ENCODE measurements at places on chromosomes 3 and 15. TPM values are rescaled to one million over a fixed set of nuclear protein-coding genes. Genes with fewer than 3 reads are reported as not detected.
A peak's percentile ranks its signal among the peaks of the same experiment; 100 is the strongest.

Gene SKOR1
- total RNA-seq: 0.15 TPM

DNA sequence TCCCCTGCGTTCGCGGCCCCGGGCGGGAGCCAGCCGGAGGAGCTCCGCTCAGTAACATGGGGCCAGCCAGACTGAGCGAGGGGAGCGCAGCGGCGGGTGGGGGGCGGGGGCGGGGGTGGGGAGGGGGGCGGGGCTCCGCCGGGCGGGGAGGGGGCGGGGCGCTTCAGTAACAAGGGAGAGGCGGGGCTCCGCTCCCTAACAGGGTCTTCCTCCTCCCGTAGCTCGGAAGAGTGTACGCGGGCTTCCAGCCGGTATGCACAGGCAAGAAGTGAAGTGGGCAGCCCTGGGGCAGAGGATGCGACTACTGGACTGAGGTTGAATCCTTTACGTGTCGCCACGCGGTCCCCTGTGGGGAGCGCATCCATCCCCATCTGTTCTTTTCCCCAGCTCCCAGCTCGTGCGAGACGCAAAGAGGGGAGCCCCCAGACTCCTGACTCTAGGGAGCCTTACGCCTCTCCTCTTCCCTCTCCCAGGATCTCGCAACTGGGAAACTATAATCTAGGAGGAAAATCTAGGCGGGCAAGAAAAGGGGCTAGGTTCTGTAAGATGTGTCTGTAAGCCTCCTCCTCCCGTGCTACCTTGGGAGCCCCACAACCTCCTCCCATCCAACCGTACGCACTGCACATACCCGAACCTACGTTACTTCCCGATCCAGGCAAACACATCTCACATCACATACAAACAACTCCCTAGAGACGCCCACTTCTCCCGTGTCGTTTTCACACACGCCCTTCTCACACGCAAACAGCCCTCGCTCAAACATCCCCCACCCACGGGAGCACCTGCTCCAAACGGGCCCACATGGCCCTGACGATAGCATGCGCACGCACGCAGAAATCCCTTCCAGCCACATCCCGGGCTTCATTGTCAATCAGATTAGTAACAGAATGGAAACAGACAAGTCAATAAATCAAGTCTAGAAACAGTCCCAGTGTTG lies at the start of gene SHF:
SHF (minus strand) TSS at position 73 of the 937 bp plus-strand sequence; CDS start at position 58, 15 bp downstream.
- peak; percentile 53 for DNase-seq

DNA sequence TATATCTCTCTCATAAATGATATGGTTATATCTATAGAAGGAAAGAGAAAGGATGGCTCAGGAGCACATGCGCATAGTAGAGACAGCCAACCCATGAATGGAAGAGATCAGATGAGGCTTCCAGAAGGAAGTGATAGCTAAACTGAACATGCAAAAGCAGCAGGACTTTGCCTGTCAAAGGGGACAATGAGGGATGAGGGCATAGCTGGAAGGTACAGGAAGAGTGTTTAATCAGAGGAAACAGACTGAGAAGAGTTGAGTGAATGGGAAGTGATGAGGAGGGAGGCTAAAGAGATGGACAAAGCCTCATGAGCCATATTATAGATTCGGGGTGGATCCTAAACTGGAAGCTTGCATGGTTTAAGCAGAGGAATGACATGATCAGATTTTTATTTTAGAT lies 26.5 kb upstream of the VEPH1 start:
- no peak for DNase-seq

Gene CP
- total RNA-seq: not detected

Gene MUSTN1
- total RNA-seq: 0.79 TPM

- DNase-seq: no peak
Observed at GRCh38 chr3:123788710-123789109, 95.4 kb downstream of the MYLK start.

DNA sequence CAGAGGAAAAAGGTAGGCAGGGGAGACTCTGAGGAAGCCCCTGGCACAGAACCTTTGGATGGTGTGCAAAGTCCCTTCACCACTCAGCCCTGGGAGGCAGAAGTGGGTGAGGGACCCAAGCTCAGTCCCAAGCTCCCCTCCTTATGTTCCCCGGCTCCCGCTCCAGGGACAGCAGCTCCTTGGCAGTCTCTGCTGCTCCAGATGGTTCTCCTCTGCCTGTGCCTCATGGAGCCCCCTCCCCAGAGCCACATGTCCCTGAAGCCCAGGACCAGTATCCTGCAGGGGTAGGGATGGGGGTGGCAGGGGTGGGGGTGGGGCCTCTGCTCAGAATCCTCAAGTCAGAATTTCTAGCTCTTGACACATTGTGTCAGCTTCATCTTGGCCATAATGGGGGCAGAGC lies 8.0 kb upstream of the CAMKV start:
- DNase-seq: no peak

Gene C3orf49
- not detected for total RNA-seq

DNA sequence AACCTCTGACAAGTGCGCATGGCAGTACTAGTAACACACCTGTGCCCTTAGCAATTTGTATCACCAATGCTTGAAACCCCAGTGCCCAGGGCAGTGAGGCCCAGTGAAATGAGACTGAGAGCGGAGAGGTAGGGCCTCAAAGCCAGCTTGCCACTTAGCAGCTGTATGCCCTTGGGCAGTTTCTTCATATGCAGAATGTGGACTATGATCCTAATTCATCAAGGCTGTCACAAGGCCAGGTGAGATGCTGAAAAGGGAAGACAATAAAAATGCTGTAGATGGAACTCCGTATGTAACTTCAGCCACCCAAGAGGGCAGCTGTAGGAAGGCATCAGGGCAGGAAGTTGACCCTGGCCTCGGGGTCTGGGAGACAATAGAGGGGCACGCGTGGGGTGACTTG lies 74.4 kb downstream of the KY start:
- no peak for DNase-seq

Gene TRPM1
- total RNA-seq: not detected

GRCh38 chr3:110804856-110805255 lies 266.8 kb upstream of the NECTIN3 start:
- no peak for DNase-seq

DNA sequence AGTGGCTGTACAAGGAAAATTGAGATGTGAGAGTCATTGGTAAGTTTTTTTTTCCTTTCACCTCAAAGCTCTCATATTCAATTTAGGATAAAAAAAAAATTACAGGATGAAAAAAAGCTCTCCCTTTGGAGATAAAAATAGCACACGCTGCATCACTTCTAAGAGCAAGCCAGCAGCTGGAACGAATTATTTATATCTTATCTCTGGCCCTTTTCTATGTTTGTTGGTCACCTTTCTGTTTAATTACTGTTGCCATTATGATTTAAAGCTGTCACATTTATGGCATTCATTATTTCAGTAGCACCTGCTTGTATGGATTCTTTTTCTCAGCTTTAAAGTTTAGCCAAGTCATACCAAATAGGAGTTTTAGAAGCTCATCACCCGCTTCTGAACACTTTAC lies 171.6 kb upstream of the PDZRN3 start:
- no peak for DNase-seq

Gene FBLN2
- total RNA-seq: 0.09 TPM

- no peak for DNase-seq
Observed at GRCh38 chr3:160618363-160618762, 53.0 kb upstream of the KPNA4 start.

Gene ARGFX
- total RNA-seq: not detected
